COLO829 (cell line): ENCODE measurements at places on chromosomes 2 and 18.

GRCh38 chr2:193837111-193837738, 1642.5 kb upstream of the TMEFF2 start:
- DNase-seq: no peak

- peak; percentile 80 for DNase-seq
These were observed at the start of gene FKBP7 for GRCh38 chr2:178478439-178479274. FKBP7 (minus strand) TSS chr2:178478600; CDS start chr2:178478499, 101 bp downstream.

DNA sequence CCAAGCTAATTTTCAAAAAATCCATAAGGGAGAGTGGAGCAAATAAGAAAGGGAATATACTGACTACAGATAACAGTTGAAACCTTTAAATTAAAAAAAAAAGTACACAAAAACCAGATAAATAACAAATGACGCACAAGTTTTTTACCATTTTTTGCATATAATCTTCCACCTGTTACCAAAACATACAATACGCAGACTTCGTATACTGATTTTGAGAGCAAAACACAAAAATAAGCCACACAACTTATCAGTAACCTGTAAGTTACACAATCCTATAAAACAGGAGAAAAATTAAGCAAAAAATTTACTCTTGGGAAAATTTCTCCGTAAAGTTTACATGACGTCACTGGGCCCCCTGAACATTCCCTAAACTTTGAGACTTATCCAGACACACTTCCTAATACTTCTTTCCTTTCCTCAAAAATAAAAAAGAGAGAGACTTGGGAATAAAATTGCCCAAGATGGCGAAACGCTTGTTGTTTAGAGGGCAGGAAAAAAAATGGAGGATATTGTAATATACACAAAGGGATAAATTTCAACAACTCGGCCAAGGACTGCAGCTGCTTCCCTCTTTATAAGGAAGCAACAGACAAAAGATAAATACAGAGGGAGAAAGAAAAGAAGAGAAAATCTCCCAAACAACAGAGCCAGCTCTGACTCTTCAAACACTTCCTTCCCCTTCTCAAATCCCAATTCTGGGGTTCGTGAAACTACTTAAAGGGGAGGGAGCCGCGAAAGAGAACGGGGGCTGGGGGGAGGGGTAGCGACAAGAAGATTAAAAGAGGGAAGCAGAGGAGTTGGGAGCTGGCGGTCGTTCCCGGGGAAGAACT, 1.6 kb downstream of the BAZ2B start:
- no peak for DNase-seq

- DNase-seq: no peak
These were observed 74.5 kb downstream of the AP1S3 start for GRCh38 chr2:223762853-223763252.

DNA sequence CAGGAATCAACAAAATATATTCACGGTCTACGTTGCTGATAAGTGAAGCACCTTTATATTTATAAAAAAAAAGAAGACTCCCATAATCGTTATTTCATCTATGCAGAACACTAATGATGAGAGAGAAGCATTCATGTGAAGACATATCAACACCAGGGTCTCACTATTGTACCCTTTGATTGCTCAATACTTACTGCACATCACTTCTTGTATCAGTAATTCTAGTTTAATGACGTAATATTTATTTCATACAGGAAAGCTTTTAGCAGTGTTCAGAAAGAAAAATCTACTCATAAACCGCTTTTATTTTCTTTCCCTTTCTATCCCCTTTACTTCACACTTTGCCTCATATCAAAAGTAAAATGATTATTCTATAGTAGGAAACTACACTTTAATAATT, 30.7 kb downstream of the CCDC141 start:
- DNase-seq: no peak

GRCh38 chr2:76567478-76567877, 856.8 kb upstream of the GCFC2 start:
- DNase-seq: no peak

DNA sequence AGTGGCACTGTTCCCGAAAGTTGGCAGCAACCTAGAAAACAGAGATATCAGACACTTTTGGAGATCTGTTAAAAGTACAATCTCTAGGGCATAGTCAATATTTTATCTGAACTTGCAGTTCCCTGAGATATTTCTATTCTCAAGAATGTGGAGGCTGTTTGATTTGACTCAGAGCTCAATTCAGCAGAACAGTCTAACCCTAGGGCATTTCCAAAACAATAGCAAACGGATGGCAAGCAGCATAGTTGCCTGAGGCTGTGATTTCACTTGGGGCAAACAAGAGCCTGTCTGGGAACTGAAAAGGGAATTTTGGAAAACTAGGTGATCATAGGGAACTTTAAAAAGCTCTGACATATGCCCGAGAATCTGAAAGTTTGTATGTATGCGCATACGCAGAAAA, 772.8 kb upstream of the LRRTM1 start:
- no peak for DNase-seq

DNA sequence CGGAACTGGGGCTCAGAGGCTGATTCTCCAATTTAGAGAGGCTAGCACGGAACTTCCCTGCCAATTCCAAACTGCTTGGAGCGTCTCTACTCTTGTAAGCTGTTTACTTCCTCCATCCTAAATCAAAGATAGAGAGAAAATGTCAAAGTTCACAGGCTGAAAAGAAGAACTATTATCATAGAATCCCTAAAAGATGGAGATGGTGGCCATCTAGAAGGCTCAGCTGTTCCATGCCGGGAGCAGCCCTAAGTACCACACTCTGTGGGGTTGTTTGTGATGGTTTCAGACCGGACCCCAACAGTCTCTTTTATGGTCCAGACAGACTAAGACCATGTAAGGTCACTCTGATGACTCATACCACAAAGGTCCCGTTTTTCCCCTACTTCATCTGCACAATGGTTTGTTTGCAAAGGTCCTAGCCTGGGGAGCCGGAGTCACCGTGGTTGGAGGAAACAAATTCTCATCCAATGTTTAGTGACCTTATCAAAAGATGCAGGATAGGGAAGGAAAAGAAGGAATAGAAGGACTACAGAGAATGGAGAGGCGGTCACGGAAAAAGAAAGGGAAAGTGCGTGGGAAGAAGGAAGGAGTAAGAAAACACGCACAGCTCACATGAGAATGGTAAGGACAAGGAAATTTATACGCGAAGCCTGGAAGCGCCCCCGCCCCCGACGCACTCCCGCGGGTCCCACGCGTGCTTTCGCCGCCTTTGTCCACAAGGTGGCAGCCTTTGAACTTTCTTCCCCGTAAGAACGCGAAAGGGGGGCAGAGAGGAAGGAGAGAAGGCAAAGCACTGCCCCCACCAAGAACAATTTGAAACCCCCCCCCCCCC, 453 bp upstream of the ANTXR1 start:
- peak; percentile 47 for DNase-seq

DNA sequence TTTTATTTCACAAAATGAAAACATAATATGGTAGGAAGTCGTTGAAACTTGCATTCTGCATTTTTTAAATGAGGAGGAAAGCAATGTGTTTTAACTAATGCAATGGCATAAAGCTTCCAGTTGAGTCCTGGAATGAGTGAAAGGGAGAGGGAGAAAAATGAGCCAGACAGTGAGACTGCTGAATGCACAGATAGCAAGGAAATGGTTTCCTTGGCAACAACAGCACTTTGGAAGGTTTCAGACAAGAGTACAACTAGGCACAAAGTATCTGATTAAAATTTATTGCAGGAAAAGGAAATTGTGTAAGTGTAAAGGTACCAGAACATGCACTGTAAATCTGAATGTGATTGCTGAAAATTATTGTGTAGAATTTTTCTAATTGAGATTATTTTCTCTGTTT, 320.1 kb upstream of the KYNU start:
- DNase-seq: no peak

DNA sequence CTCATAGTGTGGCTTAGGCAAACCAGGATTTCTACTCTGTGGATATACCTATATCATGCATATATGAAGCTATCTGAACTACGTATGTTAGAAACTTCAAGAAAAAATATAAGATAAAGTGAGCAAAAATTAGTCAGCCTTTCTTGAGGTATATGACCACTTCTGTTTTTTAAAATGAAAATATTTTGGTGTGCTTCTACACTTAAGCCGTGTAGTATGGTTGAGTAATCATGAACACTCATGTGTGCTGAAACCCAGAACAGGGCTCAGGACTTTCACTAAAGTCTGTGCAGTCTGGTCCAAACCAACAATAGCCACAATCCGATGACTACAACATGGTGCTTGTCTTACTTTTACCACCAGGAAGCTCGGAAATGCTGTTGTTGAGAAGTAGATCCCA, 48.9 kb upstream of the TMEM177 start:
- DNase-seq: no peak

GRCh38 chr2:241257419-241258032, 57.9 kb downstream of the HDLBP start:
- DNase-seq: no peak

- no peak for DNase-seq
These were observed 163.1 kb downstream of the TXNL1 start for GRCh38 chr18:56475250-56475649.

DNA sequence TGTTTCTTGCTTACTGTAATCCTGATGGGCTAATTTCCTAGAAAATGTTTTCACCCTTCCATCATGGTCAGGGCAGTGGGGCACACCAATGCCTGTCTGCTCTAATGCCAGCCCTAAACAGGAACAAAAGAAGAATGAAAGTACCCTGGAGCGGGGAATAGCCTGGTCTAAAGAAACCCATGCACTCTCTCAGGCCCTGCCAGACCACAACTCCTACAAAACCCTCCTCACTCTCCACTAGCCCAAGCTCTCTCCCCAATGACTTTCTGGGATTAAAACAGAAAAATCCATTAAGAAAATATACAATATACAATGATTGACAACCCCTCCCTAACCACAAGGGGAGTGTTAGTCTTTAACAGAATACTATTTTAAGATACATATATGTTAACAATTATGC, 67.6 kb downstream of the AAK1 start:
- DNase-seq: no peak

DNA sequence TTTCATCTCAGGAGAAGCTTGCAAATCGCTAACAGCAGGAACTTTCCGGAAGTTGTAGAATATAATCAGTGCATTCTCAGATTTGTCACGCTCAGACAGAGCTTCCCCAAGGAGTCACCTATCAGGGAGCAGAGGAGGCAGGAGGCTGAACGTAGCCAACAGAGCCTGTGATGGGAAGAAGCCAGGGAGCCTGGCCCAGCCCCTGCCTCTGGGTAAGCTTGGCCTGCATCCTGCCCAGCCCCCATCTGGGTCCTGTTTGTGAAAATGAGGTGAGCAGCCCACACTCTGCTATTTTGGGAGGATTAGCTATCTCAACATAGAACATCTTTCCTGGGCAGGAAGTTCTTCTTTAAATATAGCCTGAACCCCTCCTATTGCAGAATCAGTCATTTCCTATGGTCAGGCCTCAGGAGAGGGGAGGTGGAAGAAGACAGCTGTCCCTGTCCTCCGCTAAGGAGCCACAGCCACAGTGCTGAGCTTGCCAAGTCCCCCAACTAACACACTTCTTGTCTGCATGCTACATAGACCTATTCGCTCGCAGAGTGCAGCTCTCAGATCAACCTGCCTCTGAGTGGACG, 19.2 kb upstream of the PKDCC start:
- no peak for DNase-seq

GRCh38 chr2:216257089-216257488, 115.2 kb downstream of the MARCHF4 start:
- no peak for DNase-seq

- DNase-seq: no peak
These were observed 658.7 kb downstream of the KCNJ3 start for GRCh38 chr2:155357172-155357571.

DNA sequence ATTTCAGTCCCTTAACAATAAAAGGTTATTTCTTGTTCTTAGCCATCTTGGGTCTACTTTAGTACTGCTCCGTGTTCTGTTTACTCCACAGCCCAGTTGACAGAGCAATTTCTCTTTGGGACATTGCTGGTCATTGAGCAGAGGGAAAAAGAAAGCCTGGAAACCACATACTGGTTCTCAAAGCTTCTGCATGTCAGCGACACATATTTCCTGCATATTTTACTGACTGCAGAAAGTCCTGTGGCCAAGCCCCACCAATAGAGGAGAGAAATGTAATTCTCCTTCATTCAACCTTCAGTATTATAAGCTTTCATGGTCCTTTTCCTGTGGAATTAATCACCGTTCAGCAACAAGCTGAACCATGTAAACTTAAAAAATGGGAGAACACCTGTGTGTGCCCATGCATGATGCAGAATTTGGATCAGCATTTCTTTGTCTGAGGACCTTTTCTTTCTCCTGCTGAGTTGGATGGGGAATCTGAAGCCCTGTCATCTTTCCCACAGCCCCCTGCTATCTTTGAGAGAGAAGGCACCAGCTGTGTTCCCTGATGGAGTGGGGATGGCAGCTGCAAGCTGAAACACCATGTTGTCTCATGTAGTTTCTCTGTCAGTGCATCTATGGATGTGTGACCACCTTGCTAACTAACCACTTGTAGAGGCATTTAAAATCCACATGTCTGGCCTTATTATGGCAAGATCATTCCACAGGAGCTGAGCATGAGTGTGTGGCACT, 431.6 kb downstream of the MEIS1 start:
- DNase-seq: no peak

DNA sequence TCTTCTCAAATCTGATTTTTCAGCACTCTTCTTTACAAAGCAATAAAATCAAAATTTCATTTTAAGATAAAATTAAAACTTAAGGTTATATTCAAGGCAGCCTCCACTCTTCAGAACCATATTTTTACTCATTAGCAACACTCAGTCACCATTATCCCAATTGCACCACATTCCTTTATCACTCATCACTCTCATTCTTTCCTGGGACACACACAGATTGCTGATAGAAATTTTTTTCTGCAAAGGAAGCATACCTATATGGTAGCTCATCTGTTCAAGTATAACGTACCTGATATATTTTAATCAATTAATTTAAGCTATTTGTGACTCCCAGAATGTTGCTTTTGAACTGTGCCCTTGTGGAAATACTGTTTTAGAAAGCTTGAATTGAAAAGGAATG, 1559.3 kb upstream of the ZEB2 start:
- no peak for DNase-seq

DNA sequence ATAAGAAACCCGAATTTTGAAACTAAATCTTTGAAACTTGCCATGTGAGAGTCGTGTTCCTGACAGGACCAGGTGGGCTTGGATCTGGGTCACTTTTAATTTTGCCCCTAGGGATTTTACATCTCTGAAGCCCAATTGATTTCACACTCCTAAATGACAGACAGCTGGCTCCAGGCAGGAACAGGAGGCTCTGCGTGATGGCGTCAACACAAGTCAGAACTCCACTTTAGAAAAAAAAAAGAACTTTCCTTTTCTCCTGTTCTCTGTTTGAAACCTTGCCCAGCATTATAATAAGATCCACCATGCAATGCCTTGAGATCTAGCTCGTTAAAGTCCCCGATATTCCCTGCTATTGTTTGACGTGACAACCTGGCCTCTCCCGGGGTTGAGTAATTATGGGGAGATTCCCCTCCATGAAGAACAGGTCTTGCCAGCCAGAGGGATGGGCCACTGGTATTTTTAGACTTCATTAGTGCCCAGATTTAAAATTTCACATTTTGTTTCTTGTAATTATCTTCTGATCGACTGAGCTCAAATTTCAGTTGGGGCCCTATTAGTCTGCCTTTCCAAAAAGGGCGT, 260.3 kb downstream of the KLHL29 start:
- DNase-seq: no peak
